ENCODE measurements at places on chromosomes 1 and 21.

GRCh38 chr1:30743584-30744059 is 14.0 kb downstream of the LAPTM5 start:
- peak; percentile 64 for DNase-seq

GRCh38 chr1:93331412-93331811 is 14.3 kb upstream of the DR1 start:
- DNase-seq = no peak

GRCh38 chr1:186042230-186042629 is 308.0 kb downstream of the HMCN1 start:
- DNase-seq = no peak

DNA sequence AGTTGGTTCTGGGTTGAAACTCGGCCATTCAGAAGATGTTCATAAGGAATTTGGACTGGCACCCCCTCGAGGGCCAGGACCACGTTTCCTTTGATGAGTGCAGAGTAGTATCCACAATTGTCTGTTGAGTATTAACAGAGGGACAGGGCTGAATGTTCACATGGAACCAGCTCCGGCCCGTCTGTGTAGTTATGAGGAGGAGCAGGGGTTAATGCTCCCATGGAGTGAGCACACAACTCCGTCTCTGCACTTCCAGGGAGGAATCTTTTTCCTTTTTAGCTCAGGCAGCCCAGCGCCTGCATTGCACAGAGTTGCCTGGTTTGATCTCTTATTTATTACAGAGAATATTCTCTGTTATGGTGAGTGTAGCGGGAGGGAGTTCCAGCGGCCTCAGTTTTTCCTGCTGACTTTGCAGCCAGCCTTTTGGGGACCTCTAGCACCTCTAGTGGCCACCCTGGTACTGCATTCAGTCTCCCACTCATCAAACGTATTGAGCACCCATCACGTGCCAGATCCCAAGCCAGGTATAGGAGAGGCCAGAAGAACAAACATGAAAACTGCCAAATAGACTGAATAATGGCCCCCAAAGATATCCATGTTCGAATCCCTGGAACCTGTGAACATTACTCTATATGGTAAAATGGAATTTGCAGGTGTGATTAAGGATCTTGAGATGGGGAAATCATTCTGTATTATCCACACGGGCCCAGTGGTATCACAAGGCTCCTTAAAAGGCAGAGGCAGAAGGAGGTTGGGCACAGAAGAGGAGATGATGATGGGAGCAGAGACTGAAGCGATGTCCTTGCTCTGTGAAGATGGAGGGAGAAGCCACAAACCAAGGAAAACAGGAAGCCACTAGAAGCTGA is 167.7 kb upstream of the CSF3R start:
- DNase-seq = peak; percentile 63

GRCh38 chr1:78678324-78678723 is 28.7 kb downstream of the IFI44 start:
- no peak for DNase-seq

GRCh38 chr1:237309595-237310118 is 267.7 kb downstream of the RYR2 start:
- DNase-seq = no peak

DNA sequence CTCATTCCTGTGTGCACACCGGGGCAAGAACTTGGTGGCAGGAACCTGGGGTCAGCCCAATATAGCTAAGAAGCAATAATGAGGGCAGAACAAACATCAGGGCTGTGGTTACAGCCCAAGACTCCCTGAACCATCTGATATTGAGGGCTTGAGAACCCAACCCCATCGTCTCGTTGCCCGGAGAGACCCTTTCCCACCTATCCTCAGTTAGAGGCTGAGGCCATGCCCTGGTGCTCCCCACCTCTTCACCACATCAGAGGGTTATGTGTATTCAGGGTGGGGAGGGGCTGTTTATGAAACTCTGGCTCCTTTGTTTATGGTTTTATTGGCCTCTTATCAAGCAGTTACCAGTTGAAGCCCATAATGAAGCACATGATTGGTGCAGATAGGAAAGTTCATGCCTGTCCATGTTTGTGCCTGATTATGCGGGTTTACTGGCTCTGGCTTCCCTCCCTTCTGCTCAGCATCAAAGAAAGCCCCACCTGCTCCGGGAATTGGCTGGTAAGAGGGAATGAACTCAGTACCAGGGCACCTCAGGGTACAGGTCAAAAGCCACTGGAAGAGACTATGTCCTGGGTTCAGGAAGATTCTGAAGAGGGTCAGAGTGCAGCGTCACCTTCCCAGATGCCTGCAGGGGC is 14.5 kb downstream of the NUAK2 start:
- DNase-seq = no peak

DNA sequence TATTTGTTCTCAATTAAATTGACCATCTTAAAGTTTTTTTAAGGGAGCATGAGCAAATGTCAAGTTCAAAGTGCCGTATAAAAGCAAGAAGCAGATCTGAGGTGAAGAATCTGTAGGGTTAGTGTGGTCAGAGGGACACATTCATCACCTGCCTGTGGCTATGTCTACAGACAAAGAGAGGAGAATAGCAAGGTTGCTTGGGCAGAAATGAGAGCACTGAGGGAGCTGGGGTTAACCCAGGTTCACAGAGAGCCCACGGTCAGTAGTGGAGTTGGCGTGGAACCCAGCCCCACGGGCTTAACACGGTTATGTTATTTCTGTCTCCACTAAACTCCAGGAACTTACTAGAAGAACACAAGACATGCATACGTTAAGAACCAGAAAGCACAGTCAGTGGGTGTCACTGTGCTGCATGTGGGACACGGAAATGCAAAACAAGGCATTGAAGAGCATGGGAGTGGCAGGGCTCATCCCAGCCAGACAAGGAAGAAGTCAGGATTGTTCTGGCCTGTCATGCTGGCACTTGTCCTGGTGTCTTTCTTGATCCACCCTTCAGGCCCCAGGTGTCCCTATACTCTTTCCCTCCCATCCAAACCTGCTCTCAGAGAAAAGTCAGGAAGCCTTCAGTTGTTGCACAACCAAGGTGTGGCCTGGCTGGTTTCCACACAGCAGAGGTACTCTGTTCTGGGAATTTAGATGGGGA is 95.5 kb upstream of the IVNS1ABP start:
- no peak for DNase-seq

- DNase-seq = peak; percentile 95
Measured at GRCh38 chr1:62436039-62436465, 797 bp upstream of the USP1 start.

- no peak for DNase-seq
Measured at GRCh38 chr1:65021795-65022194, 55.4 kb upstream of the JAK1 start.

GRCh38 chr21:32523988-32524719 is 61.2 kb downstream of the TCP10L start:
- DNase-seq = no peak

Measured in activated CD4-positive, alpha-beta T cell treated with anti-CD3 and anti-CD28 coated beads, Interleukin-2, amount 50 U/mL, for 1 hour (primary cell).